ENCODE measurements at places on chromosomes 11 and 22.

DNA sequence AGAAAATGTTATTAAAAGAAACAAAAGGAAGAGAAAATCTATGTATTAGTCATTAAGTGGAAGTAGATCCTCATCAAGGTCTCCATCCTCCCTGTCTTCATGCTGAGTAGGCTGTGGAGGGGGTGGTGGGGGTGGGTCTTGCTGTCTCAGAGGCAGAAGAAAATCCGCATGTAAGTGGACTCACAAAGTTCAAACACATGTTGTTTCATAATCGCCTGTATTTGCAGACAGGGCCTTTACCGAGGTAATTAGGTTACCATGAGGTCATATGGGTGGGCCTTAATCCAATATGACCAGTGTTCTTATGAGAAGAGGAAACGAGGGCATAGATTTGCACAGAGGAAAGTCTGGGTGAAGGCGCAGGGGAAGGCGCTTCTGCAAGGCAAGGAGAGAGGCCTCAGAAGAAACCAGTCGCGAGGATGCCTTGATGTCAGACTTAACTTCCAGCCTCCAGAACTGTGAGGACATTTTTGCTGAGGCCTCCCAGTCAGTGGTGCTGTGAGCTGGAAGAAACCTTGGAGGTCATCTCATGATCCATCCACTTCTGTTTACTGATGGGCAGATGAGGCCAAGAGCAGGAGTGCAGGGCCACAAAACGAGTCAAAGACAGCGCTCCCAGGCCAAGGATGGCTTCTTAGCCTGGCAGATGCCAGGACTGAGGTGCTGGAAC lies 49.3 kb upstream of the THY1 start:
- no peak for DNase-seq

DNA sequence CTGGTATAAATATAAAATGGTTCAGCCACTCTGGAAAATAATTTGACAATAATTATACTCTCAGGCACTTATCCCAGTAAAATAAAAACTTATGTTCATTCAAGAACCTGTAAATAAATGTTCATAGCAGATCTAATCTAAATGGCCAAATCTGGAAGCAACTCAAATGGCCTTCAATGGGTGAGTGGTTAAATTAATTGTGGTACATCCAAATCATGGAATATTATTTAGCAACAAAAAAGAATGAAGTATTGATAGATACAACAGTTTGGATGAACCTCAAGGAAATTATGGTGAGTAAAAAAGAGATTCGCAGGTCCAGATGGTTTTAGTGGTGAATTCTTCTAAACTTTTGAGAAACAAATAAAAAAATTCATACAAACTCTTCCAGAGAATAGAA lies 287.0 kb upstream of the ZC3H12C start:
- no peak for DNase-seq

DNA sequence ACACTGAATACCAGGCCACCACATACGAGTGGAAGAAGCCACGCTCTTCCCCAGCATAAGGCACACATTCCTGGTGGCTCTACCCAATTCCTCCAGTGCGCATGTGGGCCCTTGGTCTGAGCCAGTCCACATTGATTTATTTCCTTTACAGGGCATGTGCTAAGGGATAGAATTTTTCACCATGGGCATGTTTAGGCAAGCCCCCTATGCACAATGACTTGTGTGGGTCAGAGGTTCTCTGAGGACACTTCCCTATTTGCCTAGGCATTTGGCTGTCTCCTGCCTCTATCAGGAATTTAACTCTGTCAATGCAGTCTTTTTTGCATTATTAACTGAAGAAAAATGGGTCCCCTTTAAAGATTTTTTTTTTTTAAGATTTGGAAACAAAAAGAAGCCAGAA lies 718.1 kb downstream of the NTM start:
- no peak for DNase-seq

DNA sequence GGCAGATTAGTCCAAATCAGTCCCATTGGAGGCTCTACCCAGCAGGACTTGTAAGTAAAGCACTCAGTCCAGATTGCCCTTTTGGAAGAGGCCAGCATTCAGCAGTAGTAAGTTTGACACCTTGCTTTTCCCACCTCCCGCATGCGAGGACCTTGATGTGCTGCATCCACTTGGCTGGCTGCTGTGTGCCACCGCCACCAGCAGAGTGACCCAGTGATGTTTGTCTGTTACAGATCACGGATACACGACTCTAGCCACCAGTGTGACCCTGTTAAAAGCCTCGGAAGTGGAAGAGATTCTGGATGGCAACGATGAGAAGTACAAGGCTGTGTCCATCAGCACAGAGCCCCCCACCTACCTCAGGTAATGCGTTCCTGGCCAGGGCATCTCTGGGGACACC lies 6.6 kb downstream of the SMARCB1 start:
- DNase-seq: no peak

DNA sequence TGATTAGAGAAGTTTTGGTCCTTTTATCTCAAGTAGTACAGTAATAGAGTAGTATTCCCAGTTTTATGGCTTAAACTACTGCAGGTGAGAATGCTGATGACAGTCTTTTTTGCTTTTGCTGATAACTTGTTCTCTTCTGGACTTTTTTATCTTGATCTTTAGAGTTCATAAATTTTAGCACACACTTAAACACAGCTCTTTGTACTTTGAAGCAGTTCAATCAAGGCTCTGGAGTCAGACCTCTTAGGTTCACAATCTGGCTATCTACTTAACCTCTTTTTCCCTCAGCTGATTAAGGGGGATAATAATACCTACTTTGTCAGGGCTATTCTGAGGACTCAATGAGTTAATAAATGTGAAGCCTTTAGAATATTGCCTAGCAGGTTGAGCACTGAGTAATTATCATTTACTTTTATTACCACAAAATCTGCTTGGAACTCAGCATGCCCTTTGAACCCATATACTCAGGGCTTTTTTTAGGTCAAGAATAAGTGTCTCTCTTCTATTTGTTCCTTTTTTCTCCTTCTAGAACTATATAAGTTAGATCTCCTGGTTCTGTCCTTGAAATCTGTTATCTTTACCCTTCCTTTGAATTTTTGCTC lies 51.9 kb downstream of the CSTF3 start:
- DNase-seq: no peak

DNA sequence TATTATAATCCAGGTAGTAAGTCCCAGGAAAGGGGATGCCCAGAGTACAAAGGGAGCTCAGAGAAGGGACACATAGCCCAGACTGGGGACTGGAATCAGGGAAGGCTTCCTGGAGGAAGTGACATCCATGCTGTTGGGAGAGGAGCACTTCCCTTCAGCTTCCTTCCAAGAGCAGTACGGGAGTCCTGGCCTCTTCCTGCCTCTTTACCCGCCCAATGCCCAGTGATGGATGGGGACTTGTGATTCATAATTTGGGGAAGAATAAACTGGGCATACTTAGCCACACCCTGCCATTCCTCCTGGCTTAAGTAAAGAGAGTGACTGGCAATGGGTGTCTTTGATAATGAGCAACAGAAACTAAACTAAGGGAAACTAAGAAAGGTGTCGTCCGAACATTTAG lies 11.5 kb downstream of the C11orf91 start:
- DNase-seq: no peak

- no peak for DNase-seq
Measured at GRCh38 chr22:23217171-23218052, 37.1 kb downstream of the BCR start.

GRCh38 chr11:92751594-92751993 lies 217.9 kb upstream of the MTNR1B start:
- DNase-seq: no peak

DNA sequence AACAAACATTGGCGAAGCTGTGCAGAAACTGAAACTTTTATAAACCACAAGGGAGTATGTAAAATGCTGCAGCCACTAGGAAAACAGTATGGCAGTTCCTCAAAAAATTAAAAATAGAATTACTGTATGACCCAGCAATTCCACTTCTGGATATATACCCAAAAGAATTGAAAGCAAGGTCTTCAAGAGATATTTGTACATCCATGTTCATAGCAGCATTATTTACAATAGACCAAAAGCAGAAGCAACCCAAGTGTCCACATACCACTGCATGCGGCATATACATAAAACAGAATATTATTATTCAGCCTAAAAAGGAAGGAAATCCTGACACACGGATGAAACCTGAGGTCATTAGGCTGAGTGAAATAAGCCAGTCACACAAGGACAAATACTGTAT lies 85.8 kb downstream of the RELT start:
- no peak for DNase-seq

- DNase-seq: no peak
Measured at GRCh38 chr11:120830085-120830620, 193.7 kb upstream of the TBCEL start.

GRCh38 chr22:37906364-37907008 lies 389 bp downstream of the MICALL1 start:
- DNase-seq: no peak

DNA sequence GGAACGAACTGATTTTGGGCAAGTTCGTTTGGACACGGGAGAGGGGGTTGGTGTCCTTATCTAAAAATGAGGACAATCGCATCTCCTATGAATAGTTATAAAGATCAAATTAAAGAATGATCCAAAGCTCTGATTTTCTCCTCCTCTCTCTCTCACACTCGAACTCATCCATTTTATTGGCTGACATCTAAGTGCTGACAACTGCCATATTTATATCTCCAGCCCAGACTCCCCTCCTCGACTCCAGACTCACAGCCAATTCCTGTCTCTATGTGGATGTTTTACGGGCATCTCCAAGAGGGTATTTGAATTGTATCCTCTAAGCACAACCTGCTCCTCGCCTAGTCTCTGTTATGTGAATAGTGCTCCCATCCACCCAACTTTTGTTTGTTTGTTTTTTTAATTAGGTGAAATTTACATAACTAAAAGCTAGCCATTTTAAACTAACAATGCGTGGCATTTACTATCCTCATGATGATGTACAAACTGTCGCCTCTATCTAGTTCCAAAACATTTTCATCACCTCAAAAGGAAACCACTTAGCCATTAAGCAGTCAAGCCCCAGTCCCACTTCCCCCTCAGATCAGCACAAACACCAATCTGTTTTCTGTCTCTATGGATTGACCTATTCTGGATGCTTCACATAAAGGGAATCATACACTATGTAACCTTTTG lies 4.0 kb downstream of the SYN3 start:
- DNase-seq: no peak

GRCh38 chr11:63603180-63603518 lies 11.1 kb downstream of the PLAAT3 start:
- no peak for DNase-seq

DNA sequence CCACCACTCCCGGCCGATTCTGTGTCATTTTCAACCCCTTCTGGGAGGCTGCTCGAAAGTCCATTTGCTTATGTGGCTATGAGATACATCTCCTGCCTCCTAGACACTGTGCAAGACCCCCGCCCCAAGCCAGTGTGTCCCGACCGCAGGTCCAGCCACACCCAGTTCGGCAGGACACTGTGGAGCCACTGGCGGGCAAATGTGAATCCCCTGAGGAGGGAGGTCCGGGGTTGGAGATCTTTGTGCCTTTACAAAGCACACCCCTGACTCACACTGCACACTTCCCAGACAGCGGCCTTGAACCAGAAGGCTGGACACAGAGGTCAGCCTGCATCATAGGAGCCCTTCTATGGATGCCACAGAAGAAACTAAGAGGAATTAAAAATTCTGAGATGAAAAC lies 17.4 kb downstream of the FXYD6 start:
- DNase-seq: no peak

DNA sequence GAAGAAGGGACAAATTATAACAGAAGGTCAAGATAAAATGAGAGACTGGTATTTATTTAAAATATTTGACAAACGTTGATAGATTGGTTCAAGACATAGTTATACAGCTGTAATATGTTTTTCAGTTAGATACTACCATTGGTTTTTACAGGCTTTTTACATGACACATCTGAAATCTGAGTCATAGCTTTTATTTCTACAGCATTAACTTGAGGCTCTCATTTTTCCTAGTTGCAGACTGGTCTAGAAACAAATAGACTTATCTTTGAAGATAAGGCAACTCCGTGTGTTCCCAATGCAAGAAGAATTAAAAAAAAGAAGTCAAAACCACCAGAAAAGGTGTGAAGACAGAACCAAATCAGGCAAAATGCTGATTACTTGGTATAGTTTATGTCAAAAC lies 31.3 kb downstream of the CEP57 start:
- DNase-seq: no peak

- no peak for DNase-seq
Measured at GRCh38 chr11:124359566-124359965, 24.7 kb downstream of the OR8B2 start.

GRCh38 chr11:110972640-110973039 lies 260.4 kb upstream of the ARHGAP20 start:
- DNase-seq: no peak

DNA sequence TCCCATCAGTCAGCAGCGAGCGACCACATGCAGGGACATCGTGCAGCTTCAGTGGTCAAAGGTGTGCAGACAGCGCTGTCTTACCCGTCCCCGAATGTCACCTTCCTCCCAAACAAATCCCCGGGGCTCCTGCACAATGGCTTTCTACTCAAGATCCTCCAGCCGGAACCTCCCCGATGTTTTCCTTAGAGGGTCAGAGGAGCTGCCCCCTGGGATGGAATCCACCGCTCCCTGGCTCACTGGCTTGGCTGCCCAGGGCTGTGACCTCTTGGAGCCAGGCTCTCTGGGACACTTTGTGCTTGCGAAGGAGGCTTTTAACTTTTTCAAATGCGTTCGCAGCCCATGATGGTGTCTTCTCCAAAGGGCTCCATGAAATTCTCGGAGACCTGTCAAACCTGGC lies 17.3 kb upstream of the FGF19 start:
- no peak for DNase-seq

- DNase-seq: no peak
Measured at GRCh38 chr22:28246397-28246796, 327.3 kb upstream of the PITPNB start.

DNA sequence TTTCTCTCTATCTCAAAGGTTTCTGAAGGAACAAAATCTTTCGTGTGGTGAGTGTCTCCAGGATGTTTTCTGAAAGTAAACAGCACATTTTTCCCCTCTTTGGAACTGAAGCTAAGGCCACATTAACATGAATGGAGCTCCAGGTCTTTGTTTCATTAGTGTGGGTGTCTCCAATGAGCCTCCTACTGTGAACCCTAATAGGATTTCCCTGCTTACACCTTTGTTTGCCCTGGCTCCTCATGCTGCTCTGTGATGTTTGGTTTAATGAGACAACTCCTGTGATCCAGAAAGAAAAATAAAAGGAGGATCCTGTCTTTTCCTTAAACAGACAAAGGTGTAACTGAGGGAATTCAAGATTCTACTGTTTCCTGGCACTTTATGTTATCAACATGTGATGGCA lies 76.9 kb upstream of the SLC6A5 start:
- no peak for DNase-seq

- no peak for DNase-seq
Measured at GRCh38 chr22:23404689-23405365, 175.3 kb downstream of the IGLL1 start.
